ENCODE measurements at places on chromosomes 5 and 9.

GRCh38 chr9:122695696-122696095 is 20.8 kb downstream of the OR1L3 start:
- DNase-seq = no peak

GRCh38 chr5:73544429-73545402 is 20.7 kb downstream of the ANKRA2 start:
- DNase-seq = no peak

GRCh38 chr9:99184110-99184474 is 37.6 kb downstream of the ALG2 start:
- DNase-seq = no peak

DNA sequence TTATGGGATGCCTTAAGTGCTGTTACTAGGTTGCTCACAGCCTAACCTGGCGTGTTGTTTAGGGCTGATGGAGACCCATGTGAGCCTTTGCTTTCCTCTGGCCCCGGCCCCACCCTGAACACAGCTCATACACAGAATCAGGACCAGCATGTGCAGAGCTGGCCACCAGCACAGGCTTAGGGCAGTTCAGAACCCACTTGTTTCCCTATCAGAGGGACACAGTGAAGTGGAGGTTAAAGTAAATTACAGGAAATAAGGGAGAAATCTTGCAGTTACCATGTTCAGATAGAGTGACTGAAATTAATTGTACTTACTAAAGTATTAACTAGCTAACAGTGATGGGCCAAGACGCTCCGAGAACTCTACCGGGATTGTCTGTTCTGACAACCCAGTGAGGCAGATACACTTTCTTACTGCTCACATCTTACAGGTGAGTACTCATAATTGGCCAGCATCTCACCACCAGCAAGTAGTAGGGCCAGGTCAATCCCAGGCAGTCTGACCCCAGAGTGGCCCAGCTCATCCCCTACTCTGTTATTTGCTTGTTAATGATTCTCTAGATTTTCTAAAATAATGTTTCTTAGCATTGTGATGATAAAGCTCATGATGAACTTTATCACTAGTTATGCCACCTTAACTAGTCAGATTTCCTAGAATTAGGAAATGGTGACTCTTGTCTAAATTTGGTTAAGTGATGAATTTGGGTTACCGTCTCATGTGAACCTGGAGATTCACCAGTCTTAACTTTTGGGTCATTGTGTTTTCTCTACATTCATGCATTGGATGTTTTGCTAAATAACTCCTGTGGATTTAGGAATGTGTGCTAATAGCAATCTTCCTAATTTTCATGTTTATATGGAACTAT is 15.4 kb downstream of the CCT5 start:
- no peak for DNase-seq

DNA sequence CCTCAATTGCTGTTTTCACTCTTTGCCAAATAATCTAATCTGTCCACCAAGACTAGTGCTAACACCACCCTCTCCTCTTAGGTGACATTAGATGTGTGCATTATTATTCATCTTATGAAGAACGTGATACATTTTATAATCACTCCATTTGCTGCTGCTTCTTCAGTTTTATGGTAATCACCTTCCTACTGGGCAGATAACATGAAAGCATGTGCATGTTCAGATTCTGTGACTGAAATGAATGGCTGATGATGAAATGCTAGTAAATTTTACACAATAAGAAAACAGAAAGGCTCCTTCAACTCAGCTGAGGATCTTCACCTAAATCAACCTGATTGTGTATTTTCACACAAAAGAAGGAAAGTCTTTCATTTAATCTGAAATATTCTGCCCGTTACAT is 577.6 kb downstream of the CSNK1G3 start:
- DNase-seq = no peak

DNA sequence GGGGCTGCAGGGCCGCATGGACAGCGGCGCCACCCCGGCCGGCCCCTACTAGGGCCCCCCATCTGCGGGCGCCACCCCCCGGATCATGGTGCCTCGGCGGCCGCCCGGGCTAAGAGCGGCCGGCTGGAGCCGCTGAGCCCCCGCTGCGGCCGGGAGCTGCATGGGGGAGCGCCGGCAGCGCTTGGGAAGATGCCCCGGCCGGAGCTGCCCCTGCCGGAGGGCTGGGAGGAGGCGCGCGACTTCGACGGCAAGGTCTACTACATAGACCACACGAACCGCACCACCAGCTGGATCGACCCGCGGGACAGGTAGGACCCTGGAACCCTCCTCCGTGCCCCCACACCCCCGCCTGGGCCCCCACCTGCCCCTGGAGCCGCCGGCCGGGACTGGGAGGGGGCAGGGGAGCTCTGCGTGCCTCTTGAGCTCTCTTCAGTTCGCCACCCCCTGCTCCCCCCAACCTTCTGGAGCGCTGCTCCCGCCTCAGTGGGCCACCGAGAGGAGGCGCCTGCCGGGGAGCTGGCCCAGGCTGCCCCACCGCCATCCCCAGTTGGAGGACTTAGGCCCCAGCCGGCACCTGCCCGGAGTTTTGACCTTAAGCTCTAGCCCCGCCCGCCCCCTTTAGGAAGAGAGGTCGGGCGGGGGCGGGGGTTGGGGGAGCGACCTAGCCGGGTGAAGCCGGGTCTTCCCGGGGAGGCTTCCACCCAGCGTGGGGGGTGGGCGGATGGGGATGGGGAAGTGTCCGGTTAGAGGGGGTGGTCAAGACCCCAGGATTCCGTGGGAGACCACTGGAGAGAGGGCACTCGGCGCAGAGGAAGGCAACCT is 730 bp downstream of the WWC1 start:
- peak; percentile 56 for DNase-seq

- DNase-seq = peak; percentile 34
Measured at GRCh38 chr5:107365320-107366109, 305.2 kb downstream of the EFNA5 start.

GRCh38 chr9:72726947-72727346 is 205.5 kb downstream of the TMC1 start:
- DNase-seq = no peak

GRCh38 chr9:97987487-97987886 is 4.3 kb downstream of the ANP32B start:
- DNase-seq = peak; percentile 51

DNA sequence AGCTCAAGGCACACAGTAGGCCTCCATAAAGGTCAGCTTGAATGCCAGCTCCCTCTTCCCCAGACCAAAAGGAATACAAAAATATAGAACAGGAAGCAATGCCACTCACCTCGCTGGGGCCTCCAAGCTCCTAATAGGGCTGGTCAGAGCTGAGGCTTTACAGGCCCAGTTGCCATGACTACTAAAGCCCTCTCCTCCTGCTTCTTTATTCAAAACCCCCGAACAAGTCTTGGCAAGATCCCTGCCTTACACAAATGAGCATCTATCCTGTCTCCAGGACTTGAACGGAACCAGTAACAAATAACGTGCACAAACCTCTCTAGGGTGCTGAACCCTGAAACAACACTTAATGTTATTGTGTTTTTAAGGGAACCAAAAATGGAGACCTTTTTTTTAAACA is 136.3 kb downstream of the SIL1 start:
- DNase-seq = peak; percentile 25

- DNase-seq = no peak
Measured at GRCh38 chr5:175107028-175107588, 336.9 kb downstream of the DRD1 start.

DNA sequence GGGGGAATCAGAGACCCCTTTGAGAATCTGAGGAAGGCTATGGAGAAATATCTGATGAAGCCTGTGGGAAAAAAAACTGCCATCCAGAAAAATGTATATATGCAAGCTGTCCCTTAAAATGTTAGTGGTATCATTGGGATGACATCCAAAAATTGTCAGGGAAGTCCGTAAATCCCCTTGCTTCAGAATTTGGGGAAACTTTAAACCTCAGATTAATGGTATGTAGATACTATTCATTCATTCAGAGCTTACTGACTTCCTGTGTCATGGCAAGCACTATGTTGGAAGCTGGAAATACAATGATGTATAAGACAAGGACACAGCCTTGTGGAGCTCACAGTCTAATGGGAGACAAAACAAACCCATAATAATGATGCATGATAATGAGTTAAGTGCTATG is 10.9 kb upstream of the MOB3B start:
- DNase-seq = no peak

- no peak for DNase-seq
Measured at GRCh38 chr5:174970502-174970901, 246.1 kb downstream of the MSX2 start.

DNA sequence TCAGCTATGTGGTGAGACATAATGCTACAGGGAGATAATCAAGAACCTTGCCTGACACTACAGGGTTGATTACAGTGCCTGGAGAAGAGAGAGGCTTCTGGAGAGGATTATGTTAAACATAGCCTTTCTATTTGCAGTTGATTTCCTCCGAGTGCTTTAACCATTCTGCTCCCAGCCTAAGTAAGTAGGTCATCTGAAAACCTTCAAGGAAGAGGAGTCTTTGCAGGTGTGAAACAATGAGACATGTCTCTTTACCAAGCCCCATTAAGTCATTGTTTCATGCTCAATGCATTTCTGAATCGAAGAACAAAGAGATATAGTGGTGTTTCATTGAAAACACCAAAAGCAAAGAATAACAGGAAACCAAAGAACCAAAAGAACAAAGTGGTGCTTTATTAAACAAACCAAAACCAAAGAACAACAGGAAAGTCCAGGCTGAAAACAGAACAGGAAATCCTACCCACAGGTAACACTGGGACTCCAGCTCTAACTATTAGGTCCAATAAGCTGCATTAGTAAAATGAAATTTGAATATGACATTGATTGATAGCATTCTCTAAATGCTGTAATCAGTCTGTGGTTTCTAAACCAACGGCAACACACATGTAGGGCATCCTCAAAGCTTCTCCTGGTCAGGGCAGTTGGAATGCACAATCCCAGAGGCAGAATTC is 113.3 kb upstream of the SPATA31D4 start:
- DNase-seq = peak; percentile 9

- DNase-seq = no peak
Measured at GRCh38 chr9:20312732-20313131, 309.6 kb downstream of the MLLT3 start.

GRCh38 chr9:4293293-4293941 is 6.5 kb downstream of the GLIS3 start:
- peak; percentile 79 for DNase-seq
